ENCODE measurements at places on chromosomes 2 and 18.

DNA sequence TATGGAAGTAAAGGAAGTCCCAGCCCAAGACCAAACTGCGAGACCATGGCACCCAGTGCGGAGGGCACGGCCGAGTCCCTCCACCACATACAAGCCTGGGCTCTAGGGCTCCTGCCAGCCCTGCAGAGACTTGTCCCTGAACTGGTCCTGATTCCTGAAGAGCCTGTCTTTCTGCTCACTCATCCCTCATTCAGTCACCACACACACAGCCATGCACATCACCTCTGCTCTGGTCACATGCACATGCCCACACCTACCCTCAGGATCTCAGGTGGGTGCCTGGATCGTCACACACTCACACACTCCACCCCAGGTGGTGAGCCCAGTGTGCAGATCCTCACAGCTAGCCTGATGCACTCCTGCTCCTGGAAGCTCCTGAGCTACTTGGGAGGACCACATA, 71.4 kb upstream of the LAPTM4A start:
- DNase-seq: no peak

DNA sequence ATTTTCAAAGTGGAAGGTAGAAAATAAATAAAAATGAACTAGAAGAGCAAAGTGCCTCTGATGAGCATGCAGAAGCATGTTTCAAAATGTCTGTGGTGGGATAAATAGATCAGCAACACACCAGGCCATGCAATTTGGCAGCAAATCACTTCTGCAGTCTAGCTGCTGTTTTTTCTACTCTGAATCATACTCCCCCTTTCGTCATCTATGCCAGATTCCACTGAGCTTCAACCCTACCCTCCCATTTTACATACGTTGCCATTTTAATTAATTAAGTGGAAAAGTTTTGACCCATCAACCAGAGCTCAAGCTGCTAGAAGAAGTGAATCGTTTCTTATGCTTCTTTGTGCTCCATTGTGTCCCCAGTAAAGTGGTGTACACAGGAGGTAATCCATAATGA, 79.3 kb downstream of the NRXN1 start:
- no peak for DNase-seq

- DNase-seq: no peak
Observed at GRCh38 chr2:161044921-161045320, 115.3 kb upstream of the TANK start.

DNA sequence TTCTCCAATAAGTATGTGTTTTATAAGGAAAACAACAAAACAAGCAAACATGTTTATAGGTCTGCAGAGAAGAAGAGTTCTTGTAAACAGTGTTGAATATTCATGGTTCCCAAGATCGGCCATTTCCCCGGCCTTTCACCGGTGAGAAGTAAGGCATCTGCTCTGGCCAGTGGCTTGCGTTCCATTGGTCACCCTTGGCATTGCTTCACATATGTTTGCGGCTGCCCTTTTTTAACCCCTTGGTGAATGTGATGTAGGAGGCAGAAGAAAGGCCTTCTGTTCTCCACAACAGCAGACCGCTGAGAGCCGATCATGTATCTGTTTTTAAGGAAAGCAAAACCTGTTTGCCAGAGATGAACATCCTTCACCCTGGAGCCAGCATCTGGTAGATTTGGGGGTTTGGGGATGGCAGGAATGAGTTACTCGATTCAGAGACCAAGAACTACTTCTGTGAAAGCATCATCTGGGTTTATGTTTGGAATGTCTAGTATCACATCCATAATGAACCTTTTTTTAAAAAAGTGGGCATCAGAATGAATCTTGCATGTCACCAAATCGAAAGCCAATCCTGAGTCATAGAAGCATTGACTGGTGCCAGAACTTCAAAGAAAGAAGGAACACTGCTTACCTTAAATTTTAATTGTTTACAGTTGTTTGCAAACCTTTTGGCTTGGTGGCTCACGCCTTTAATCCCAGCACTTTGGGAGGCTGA, 112.3 kb downstream of the AGAP1 start:
- no peak for DNase-seq

GRCh38 chr2:217414429-217414828, 554.6 kb upstream of the TNP1 start:
- DNase-seq: no peak

DNA sequence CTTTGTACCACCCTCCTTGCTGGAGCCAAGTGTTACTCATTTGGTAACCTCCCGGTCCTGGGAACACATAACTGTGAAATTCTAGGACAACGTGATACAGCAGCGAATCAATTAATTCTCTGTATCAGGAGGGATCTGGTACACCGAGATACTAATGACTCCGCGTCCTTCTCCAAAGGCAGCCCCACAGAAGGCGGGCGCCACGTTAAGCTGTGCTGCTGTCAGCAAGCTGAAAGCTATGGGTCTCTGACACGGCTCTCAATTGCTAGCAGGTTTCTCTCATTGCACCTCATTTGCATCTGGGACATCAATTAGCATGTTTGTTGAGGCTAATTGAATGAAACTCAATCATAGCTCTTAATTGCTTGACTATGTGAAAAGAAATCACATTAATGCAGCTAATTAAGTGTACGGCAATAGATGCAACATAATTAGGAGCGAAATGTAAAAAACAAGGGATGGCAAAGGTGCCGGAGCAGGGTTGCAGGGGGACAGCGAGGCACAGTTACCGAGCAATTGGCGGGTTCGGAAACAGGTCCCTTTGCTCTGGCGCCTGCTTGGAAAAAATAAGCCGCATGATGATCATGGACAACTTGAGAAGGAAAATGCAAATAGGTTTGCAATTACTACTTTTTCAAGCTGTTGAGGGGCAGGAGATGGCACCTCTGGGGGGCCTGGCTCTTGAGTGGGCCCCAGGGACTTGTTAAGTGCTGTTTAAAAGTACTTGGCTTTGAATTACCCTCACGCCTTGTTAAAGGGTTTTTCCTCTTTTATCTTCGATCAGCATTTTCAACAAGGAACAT, 264.2 kb downstream of the GBX2 start:
- DNase-seq: no peak

- no peak for DNase-seq
Observed at GRCh38 chr18:25181581-25181980, 170.4 kb downstream of the ZNF521 start.

DNA sequence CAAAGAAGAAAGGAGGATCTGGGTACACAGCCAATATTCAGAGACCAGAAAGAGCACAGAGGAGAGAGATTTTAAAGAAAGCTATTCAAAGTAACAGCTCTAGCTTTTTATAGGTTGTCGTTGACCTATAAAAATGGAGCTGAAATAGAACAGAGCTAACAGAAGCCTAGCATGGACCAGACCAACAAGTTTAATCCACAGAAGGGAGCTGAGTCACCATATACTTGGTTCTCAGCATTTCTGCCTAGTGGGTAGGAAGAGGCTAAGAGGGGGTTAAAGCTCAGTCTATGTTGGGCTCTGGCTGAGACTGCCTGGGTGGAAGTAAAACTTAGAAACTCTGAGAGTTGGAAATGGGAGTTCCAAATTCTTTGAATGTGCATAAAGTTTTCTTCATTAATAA, 678.0 kb upstream of the CDH2 start:
- no peak for DNase-seq

DNA sequence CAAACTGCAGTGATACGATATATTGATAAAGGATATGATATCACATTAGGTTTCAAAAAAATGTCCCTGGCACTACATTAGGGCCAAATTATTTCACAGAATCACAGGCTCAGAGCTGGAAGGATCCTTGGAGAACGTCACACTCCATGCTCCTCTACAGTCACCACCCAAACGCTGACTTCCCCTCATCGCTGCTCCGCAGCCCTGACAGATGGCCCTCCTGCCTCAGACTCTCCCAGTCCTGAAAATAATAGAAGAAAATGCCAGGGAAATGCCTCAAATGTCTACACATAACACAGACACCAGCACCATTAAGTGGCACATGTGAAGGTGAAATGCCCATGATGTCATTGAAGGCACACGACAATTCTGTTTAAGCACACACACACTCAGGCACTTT, 72.0 kb downstream of the ZNF521 start:
- no peak for DNase-seq

DNA sequence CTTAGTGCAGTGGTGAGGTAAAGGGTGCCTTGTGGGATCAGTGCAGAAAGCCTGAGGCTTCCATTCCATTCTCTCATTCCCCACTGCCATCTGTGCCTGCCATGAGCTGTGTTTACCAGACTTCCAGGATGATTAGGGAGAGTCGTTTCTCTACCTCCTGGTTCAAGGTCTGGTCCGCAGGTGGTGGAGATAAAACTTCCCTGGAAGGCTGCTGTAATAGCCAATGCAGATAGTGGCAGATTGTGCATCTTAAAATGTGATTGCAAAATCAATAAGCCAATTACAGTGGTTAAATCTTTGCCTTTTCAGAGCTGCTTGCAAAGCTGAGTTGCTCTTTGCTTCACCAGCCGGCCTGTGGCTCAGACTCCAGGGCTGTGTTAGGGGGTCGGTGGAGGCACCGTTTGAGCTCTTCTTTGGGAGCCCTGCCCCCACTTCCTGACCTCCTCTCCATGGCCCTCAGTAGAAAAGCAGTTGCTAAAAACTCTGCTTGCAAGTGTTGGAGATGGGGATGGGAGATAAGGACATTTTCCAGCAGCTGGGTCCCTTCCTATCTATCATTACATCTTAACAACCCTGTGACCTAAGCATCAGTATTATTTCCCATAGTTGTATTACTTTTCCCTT, 95.2 kb upstream of the HS6ST1 start:
- DNase-seq: peak; percentile 3

DNA sequence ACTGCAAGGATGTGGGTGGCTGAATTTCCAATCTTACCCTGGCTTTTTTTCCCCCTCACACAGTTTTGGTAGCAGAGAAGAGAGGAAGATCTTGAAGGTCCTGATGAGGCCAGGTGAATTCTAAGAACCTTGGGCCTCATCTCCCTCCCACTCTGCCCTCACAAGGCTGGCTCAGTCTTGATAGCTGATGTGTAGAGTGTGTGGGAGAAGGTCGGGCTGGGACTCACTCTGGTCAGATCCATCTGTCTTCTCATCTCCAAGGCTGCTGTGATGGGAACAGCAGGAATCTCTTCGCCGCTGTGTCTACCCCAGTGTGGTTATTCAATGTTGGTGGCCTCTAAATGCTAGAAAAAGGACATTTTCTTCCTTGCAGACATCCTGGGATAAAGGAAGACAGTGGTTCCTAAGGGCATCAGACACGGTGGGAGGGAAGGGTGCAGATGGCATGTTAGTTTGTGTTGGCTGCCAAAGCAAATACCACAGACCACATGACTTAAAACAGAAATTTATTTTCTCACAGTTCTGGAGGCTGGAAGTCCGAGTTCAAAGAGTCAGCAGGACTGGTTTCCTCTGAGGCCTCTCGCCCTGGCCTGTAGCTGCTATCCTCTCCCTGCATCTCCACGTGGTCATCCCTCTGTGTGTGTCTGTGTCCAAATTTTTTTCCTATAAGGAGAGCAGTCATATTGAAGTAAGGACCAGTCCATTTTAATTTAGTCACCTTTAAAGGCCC, 37.6 kb upstream of the MGAT4A start:
- DNase-seq: no peak

GRCh38 chr2:160694631-160695030, 201.0 kb upstream of the RBMS1 start:
- peak; percentile 3 for DNase-seq

GRCh38 chr2:43482961-43483360, 112.9 kb downstream of the THADA start:
- no peak for DNase-seq

DNA sequence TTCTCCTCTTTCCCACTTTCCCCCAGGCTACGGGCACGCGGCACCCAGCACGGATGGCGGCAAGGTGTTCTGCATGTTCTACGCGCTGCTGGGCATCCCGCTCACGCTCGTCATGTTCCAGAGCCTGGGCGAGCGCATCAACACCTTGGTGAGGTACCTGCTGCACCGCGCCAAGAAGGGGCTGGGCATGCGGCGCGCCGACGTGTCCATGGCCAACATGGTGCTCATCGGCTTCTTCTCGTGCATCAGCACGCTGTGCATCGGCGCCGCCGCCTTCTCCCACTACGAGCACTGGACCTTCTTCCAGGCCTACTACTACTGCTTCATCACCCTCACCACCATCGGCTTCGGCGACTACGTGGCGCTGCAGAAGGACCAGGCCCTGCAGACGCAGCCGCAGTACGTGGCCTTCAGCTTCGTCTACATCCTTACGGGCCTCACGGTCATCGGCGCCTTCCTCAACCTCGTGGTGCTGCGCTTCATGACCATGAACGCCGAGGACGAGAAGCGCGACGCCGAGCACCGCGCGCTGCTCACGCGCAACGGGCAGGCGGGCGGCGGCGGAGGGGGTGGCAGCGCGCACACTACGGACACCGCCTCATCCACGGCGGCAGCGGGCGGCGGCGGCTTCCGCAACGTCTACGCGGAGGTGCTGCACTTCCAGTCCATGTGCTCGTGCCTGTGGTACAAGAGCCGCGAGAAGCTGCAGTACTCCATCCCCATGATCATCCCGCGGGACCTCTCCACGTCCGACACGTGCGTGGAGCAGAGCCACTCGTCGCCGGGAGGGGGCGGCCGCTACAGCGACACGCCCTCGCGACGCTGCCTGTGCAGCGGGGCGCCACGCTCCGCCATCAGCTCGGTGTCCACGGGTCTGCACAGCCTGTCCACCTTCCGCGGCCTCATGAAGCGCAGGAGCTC, 35.4 kb downstream of the KCNK3 start:
- DNase-seq: no peak

DNA sequence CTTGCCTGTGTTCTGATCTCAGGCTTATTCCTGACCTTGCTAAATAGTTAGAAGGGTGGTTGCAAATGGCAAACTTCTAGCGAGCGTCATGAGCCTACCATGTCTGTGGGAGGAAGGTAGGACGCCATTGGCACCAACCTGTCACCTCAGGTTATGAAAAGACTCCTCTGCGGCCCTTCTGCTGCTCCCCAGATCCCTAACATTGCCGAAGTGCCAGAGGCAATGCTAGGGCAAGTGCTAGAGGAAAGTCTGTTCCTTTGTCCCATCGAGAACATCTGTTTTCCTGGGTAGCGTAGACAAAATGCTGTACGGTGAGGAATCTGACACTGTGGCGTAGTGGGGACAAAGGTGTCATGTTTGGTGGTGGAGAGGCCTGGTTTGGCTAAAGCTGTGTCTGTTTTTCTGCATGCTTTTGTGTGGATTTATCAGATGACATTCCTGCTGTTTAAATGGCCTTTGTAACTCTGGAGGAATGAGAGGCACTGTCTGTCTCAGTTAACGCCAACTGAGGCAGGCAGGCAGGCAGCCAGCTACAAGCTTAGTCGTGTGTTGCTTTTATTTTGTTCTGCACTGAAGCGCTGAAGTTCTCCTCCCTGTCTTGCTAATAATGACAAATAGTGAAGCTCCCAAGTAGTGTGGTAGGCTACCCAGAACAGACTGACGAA, 94.1 kb downstream of the PRPF40A start:
- no peak for DNase-seq

DNA sequence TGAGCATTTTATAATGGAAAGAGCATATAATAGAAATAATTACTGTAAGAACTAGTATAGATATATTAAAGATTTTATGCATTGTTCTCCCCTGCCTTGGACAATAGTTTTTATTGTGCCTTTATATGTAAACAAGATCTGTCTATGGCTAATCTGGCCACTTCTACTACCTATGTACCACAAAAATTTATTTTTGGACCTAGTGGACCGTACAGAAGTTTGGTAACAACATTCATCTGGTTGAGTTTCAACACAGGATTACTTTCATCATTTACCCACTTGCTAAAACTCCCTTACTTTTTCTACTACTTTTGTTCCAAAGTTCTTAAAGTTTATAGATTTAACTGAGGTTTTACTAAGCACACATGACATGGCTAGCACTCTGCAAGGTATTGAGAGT, 13.2 kb upstream of the MYOM1 start:
- DNase-seq: no peak

Data from left colon (tissue), 2 donors.